ENCODE measurements at places on chromosomes 12 and 14.

GRCh38 chr12:53726946-53727309 is 324 bp downstream of the CALCOCO1 start:
- DNase-seq: no peak

- no peak for DNase-seq
These were observed 8.2 kb upstream of the ATG101 start for GRCh38 chr12:52061470-52062166.

DNA sequence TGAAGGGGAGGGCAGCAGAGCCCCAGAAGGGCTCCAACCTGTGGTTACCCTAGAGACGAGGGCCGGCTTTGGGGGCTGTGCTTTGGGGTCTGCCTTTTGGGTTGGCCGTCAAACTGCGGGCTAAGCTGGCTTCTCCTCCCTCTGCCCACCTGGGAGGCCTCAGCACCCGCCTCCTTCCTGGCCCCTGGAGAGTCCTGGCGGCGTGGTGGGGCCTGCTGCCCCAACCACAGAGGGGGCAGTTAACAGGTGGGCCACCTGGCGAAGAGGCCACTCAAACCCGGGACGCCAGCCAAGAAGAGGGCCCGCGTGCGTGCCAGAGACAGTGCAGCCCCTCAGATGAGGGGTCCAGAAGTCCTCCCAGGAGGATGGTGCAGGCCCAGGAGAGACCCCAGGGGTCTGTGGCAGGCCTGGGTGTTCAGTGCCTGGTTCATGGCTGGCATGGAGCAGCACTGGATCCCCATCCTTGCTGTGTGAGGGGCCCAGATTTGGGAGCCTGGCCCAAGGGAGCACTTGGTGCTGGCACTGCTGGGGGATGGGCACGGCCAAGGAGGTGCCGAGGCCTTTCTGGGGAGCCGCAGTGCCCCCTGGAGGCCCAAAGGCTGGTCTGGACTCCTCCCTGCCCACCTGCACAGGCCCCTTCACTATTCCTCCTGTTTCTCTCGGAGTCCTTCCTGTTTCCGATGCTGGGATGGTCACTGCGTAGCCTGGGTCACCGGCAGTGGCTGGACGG is 48.8 kb downstream of the LRCOL1 start:
- peak; percentile 42 for DNase-seq

- DNase-seq: no peak
These were observed 64.1 kb downstream of the ITPR2 start for GRCh38 chr12:26768611-26769603.

DNA sequence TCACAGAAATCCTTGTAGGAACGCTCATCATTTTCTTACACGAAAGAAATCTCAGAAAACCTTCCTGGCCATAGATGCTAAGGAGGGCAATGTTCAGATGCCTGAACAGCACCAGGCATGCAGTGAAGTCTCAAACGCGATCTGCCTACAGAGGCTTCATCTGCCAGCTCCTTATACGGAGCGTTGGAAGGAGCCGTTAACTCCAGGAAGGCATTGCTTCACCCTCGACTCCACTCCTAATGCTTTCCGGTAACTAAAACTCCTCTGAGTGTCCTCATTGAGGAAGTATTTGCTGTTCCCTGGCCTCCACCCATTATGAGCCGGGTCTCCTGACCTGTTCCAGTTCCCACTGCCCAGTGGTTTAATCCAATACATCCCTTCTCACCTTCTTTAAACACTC is 502.7 kb downstream of the BCL11B start:
- no peak for DNase-seq

DNA sequence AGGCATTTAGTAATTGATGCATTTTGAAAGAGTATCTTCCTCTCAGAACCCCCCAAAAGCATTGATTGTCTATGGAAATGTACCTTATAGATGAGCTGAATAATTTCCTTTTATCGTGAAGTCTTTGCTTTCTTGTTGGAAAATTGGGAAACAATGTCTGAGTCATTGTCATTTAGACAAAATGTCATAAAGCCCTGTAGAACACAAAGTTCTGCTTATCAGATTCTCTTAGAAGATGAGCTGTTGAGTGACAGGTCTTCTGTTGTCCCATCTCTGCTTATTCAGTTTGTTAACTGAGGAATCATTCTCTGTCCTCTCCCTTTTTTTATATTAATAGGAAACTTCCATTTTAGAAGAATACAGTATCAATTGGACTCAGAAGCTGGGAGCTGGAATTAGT is 22.9 kb downstream of the MAPKAPK5 start:
- no peak for DNase-seq

- no peak for DNase-seq
These were observed 78.2 kb downstream of the HMGA2 start for GRCh38 chr12:65902500-65902899.

- no peak for DNase-seq
These were observed 194.8 kb downstream of the SLC41A2 start for GRCh38 chr12:104763168-104763805.

- DNase-seq: peak; percentile 40
These were observed 374.4 kb downstream of the DPF3 start for GRCh38 chr14:72519543-72519942.

DNA sequence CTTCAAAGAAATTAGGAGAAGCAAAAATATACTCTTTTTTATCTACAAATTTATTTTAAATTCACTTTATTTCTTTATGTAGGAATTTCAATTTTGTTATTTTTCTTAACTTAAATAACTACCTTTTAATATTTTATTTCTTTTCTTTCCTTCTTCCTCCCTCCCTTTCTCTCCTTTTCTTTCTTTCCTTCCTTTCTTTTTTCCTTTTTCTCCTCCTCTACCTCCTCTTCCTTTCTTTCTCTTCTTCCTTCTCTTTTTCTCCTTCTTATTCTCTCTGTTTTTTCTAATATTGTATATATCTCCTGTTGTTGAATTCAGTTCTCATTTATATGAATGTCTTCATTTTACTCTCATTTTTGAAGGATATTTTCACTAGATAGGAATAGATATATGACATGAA is 127.6 kb downstream of the MIPOL1 start:
- no peak for DNase-seq

DNA sequence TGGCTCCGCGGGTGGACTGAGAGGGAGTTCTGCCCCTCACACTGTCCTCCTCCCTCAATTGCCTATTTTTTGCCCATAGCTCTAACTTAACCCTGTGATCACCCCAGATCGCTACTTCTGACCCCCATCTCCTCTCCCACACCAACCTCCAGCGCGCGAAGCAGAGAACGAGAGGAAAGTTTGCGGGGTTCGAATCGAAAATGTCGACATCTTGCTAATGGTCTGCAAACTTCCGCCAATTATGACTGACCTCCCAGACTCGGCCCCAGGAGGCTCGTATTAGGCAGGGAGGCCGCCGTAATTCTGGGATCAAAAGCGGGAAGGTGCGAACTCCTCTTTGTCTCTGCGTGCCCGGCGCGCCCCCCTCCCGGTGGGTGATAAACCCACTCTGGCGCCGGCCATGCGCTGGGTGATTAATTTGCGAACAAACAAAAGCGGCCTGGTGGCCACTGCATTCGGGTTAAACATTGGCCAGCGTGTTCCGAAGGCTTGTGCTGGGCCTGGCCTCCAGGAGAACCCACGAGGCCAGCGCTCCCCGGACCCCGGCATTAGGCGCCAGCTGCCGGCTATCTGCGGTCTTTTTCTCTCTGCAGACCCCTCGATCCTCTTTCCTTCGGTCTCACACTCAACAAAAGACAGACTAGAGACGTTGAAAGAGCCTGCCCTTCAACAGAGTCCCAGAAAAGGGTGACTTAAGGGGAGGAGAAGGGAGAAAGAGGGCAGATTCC is 3.0 kb upstream of the TBX3 start:
- no peak for DNase-seq

DNA sequence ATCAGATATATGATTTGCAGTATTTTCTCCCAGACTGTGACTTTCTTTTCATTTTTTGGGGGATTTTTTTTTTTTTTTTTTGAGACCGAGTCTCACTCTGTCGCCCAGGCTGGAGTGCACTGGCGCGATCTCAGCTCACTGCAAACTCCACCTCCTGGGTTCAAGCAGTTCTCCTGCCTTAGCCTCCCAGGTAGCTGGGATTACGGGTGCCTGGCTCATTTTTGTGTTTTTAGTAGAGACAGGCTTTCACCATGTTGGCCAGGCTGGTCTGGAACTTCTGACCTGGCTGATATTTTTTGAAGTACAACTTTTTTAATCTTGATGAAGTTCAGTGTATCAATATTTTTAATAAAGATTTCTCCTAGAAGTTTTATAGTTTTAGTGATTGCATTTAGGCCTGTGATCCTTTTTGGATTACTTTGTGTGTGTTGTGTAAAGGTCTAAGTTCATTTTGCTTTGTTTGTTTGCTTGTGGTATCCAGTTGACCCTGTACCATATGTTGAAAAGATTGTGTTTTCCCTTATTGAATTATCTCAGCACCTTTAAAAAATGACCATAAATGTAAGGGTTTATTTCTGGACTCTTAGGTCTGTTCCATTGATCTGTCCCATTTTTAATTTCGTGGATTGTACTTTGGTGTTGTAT is 24.2 kb downstream of the BORCS5 start:
- no peak for DNase-seq

DNA sequence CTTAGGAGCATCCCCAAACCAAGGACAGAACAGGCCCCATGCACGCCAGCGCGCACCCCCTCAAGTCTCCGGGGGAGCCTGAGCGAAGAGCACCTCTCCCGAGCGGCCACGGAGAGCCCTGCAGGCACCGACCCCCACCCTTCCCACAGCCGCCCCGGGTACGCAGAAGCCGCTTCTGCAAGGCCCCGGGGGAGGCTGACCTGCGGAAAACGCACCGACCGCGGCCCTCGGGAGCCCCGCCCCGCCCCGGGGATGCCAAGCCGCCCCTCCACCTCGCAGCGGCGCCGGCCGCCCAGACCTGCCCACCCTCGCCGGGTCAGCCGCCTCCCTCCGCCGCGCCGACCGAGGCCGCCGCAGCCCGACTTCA is 385 bp downstream of the CAPRIN2 start:
- peak; percentile 61 for DNase-seq

- DNase-seq: no peak
These were observed 3.1 kb downstream of the ARHGEF25 start for GRCh38 chr12:57614178-57614947.

- DNase-seq: no peak
These were observed 11.1 kb upstream of the SLC6A12 start for GRCh38 chr12:225012-225411.

GRCh38 chr14:20774258-20774824 is 6.1 kb downstream of the EDDM3B start:
- no peak for DNase-seq

- DNase-seq: no peak
These were observed 55.5 kb downstream of the CHGA start for GRCh38 chr14:92978229-92979021.

Measured in activated CD8-positive, alpha-beta T cell treated with anti-CD3 and anti-CD28 coated beads, Interleukin-2, amount 10 ng/mL, durations not matched to agents 7 days and 5 days (primary cell).